IMR-90 (cell line): ENCODE measurements at places on chromosomes 2 and 18. TPM values are rescaled to one million over a fixed set of nuclear protein-coding genes. Genes with fewer than 3 reads are reported as not detected.

The NT5C1B gene
- total RNA-seq = not detected in 2 replicates

GRCh38 chr18:55069497-55069896 is 110.2 kb upstream of the CCDC68 start:
- no peak for DNase-seq

- peak; percentile 42 for DNase-seq
Measured at GRCh38 chr18:47772374-47773248, 157.8 kb downstream of the SMAD2 start.

GRCh38 chr2:776487-776886 is 99.3 kb upstream of the TMEM18 start:
- DNase-seq = no peak

The EPAS1 gene
- total RNA-seq = 21.9 and 40.7 TPM in 2 replicates

GRCh38 chr2:25700221-25700660 is 26.9 kb upstream of the DTNB start:
- peak; percentile 59 for DNase-seq

GRCh38 chr18:23536204-23536603 is 32.9 kb downstream of the RMC1 start:
- no peak for DNase-seq

DNA sequence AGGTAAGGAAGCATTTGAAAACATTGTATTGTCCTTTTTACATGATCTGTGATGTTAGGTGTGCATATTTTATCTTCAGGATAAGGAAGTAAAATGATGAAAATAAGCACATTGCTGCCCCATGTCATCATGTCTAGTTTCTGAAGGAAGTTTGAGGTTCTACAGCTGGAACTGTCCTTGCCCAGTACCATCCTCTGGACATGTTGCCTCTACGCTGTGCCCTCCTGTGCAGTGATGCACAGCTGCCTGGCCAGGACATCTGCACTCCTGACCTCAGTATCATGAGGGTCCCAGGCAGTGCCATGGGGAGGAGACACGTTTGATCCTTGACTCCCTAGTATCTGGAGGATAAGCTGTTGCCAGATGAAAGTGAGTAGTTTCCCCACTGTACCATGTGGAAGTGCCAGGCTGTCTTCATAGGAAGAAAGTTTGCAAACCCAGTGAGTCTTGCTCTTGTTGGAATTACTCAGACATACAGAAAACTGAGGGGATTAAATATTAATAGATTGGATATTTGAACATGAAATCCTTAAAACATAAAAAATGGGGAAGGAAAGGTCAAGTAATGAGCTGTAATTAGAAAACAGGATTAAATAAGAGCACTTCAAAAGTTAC is 9.5 kb downstream of the ALKAL2 start:
- DNase-seq = no peak

- no peak for DNase-seq
Measured at GRCh38 chr18:24153397-24153796, 14.5 kb downstream of the CABYR start.

The RNF152 gene
- 18.5 and 18.9 TPM in 2 replicates for total RNA-seq

- no peak for DNase-seq
Measured at GRCh38 chr2:104528101-104528500, 325.8 kb upstream of the POU3F3 start.

GRCh38 chr18:2657788-2658458 is 2.4 kb downstream of the SMCHD1 start:
- DNase-seq = peak; percentile 94
